Activated CD4-positive, alpha-beta T cell treated with anti-CD3 and anti-CD28 coated beads, Interleukin-2, amount 50 U/mL, for 4 hours (primary cell): ENCODE measurements at places on chromosomes 16 and 17.

GRCh38 chr16:88719267-88719932, 13.1 kb downstream of the CTU2 start:
- no peak for DNase-seq

GRCh38 chr16:64410306-64410705, 711.6 kb downstream of the CDH11 start:
- DNase-seq: no peak

DNA sequence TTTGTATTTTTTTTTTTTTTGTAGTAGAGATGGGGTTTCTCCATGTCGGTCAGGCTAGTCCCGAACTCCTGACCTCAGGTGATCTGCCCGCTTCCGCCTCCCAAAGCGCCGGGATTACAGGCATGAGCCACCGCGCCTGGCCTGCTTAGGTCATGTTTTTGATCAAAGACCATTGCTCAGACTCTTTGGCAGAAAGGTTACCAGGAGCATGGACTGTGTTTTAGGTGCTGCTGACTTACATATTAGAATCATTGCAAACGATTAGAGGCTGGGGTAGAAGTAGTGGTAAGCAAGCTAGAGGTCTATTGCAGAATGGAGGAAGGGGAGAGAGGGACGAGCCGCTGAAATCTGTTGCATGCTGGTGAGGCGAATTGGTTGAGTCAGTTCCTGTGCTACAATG, 79.8 kb downstream of the TANGO6 start:
- no peak for DNase-seq

- peak; percentile 77 for DNase-seq
Observed at GRCh38 chr17:77887464-77888241, 70.8 kb upstream of the TNRC6C start.

- no peak for DNase-seq
Observed at GRCh38 chr16:17454162-17454730, 16.5 kb downstream of the XYLT1 start.

DNA sequence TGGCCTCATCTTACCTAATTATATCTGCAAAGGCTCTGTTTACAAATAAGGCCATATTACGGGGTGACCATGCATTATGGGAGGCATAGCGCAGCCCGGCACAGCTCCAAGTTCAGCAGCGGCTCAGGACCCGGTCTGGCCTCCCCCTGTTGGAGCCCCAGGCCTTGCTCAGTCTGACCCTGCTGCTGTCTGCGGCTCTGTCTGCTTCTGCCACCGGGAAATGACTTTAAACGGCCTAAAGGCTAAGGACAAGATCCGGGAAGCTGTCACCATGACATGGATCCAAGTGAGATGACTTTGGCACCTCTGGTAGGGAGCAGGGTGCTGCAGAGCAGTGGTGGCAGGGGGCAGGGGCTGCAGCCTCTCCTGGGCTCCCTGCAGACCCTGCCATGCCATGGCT, 140.6 kb upstream of the GSE1 start:
- DNase-seq: no peak

GRCh38 chr16:10519929-10520868, 60.2 kb downstream of the EMP2 start:
- DNase-seq: no peak

DNA sequence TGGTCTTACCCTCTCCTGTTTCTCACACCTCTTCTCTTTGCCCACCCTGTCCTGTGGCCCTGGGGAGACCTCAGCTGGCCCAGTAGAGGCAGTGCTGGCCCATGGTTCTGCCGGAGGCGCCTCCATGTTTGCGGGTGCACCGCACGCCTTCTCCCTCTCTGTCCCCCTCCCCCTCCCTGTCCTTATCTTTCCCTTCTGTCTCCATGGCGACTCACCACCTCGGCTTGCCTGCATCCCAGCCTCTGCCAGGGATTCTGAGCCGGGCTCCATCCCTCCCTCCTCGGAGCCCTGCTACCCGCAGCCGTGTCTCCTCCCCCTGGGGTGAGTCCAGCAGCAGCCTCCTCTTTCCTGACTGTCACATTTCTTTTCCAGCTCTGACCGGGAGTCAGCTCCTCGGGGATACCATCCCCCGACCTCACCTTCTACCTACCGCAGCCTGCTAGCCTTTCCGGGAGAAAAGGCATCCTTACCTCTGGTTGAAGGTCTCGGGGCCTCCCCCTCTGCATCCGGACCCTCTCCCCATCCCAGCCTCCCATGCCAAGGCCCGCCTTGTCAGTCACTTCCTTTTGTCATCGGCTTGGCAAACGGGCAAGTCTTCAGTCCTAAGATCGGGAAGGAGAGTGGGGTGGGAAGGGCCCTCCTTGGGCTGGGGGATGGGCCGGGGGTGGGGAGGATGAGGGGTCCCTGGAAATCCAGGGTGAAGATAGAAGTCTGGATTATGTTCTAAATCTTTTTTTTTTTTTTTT, at the start of gene RNF112:
Gene RNF112, plus strand, starts transcription at position 358 of the 746 bp plus-strand sequence. Its CDS starts 177 bp downstream, at position 535.
- no peak for DNase-seq

DNA sequence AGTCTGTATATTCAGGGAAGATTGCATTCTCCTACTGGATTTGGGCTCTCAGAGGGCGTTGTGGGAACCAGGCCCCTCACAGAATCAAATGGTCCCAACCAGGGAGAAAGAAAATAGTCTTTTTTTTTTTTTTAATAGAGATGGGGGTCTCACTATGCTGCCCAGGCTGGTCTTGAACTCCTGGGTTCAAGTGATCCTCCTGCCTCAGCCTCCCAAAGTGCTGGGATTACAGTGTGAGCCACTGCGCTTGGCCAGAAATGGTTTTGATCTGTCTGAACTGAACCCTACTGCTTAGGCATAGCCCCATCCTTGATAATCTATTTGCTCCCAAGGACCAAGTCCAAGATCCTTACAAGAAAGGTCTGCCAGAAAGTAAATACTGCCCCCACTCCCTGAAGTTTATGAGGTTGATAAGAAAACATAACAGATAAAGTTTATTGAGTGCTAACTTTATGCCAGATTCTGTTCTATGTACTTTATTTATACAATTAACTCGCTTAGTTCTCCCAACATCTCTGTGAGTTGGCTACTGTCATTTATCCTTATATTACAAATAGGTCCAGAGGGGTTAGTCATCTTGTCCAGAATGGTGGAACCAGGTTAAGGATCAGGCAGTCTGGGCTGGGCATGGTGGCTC, 13.5 kb downstream of the G6PC1 start:
- DNase-seq: no peak

DNA sequence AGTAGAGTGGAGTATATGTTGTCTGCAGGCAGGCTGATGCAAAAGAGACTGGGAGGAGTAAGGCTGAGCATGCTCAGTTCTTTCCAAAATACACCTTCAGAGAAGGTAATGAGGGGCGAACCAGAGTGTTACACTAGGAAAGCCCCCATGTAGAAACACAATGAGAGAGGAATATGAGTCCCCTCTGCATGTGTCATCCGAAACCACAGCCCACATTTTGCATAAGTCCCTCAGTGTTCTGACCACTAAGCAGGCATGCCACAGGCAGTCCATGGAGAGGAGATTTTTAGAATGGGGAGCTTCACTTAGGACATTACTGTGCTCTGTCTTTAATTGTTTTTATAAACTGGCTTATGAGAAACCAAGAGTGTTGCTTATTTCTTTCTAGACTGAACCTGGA, 32.0 kb downstream of the SLC6A2 start:
- DNase-seq: no peak

DNA sequence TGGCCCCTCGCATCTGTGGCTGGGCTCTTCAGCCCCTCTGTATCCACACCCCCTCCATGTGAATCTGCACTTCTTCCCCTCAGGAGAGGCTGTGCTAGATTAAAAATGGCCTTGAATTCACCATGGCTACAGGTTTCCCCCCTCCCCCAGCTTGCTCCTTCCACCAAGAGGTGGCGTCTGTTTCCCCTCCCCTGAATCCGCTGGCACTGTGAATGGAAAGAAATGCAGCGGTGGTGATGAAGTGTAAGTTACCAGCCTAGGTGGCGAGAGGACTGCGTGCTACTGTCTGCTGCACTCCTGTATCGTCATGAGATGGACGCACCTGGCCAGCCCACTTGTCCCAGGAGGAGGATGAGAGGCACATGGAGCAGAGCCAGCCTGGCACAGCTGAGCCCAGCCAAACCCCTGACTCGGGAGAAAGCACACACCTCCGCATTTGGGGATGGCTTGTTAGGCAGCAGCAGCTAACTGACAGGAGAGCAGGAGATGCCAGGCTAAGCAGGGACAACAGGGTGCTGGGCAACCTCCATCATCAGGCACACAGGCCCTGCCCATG, 26.2 kb downstream of the TNFRSF13B start:
- no peak for DNase-seq

- no peak for DNase-seq
Observed at GRCh38 chr17:64694207-64694606, 32.1 kb upstream of the SMURF2 start.

DNA sequence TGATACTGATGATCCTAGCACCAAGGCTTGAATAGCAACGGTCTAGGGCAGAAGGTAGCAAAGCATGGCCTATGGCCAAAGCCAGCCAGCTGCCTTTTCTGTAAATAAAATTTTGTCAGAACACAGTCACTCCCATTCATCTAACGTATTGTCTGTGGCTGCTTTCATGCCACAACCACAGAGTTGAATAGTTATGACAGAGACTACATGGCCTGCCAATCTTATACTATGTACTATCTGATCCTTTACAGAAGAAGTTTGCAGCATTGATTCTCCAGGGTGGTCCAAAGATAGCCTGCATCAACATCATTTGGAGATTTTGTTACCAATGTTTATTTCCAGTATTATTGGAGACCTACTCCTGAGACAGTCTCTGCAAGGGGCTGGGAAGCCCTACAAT, 19.9 kb upstream of the MMD start:
- DNase-seq: no peak

- no peak for DNase-seq
Observed at GRCh38 chr17:16882243-16882925, 89.5 kb downstream of the TNFRSF13B start.

DNA sequence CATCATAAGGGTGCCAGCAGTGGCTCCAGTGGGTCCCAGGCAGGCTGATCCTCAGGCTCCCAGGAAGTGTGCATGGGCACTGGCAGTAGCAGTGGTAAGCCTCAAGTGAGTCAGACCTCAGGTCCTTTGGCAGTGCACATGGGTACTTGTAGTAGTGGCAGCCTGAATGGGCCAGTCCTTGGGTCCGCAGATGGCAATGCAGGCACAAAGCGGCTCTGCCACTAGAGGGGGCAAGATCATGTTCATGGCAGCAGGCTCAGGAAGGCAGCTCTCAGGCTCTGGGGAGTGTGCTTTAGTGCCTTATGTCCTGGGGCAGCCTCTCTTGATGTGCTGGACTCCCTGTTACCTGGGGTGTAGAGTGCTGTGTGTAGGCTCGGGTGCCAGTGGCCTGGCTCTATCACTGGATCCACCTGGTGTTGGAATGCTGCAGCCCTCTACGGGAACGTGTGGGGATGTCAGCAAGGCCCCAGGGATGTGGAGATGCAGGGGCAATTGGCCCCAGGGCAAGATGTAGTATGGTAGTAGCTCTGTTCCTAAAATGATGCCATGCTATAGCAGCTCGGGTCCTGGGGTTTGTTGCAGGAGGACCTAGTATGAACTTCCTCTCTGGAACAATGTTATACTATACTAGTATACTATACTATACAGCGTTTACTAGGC, 11.0 kb downstream of the ACSM3 start:
- peak; percentile 51 for DNase-seq

- DNase-seq: no peak
Observed at GRCh38 chr16:53780051-53780450, 76.1 kb downstream of the FTO start.

- no peak for DNase-seq
Observed at GRCh38 chr17:31573861-31574260, 182.4 kb downstream of the RAB11FIP4 start.

- DNase-seq: no peak
Observed at GRCh38 chr17:63631626-63632025, 9.4 kb downstream of the MAP3K3 start.

DNA sequence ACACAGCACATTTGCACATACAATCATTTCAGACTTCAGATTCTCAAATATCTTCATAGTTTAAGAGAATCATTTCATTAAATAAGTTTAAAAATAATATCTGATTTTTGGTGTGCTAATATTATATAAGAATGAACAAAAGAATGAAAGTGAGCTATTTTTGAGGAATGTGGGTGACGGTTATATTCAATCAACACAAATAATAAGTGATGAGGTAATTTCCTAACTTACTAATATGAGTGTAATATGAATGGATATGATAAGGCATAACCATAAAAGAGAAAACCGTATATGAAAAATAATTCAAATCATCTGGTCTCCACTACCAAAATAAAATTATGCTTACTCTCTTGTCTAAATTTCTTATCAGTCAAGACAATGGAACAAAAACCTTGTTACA, 68.4 kb upstream of the NACA2 start:
- no peak for DNase-seq

DNA sequence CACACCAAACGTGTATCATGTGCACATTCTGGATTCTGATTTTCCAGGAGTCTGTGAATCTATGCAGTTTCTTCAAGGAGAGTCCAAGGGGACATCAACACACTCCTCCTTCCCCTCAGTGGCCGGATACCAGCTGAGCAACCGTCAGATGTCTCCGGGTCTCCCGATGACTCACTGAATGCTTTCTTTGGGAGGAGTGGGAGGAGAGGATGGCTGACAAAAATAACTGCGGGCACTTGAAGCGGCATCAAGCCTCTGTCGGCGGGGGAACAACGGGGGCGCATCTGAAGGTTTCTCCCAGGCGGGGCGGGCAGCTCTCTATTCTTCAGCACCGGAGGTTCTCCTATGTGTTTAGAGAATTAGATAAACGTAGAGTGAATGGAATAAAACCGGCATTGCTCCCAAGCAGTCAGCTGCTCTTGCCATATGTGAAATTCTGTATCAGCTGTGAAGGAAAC, 24.6 kb upstream of the LRRC75A start:
- DNase-seq: no peak

DNA sequence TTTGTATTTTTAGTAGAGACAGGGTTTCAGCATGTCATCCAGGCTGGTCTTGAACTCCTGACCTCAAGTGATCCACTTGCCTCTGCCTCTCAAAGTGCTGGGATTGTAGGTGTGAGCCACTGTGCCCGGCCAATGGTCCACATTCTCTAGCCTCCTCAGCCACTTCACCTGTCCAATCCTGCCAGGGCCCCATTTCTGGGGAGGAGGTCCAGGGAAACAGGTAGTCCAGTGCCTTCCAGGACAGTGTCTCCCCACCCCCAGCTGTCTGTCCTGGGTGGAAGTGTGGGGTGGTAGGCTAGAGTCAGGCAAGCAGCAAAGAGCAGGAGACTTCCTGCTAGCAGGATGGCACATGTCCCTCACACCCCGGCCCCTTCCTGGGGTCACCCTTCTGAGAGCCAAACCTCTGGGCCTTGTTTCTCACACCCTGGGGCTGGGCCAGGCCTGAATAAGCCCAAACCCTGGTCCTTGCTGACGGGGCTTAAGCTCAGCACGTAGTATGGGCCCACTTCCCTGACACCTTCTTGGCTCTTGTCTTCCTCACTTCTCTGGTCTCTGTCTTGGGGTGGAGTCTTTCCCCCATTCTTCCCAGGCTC, 5.0 kb downstream of the FHOD1 start:
- no peak for DNase-seq

GRCh38 chr16:66483689-66484452, 56.8 kb downstream of the BEAN1 start:
- DNase-seq: peak; percentile 72

DNA sequence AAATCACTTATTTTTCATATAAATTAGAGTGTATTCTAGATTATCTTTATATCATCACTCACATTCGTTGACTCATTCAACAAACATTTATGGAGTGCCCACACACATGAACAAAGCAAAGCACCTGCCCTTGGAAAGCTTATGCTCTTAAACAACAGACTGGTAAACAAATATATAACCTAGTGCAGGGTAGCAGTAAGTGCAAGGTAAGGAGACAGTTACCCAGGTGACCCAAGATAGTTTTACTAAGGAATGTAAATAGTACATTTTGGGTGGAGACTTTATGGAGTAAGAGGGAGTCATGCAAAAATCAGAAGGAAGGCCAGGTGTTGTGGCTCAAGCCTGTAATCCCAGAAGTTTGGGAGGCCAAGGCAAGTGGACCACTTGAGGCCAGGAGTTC, 40.4 kb upstream of the HELZ start:
- no peak for DNase-seq
